ENCODE measurements at places on chromosomes 3 and 15.

DNA sequence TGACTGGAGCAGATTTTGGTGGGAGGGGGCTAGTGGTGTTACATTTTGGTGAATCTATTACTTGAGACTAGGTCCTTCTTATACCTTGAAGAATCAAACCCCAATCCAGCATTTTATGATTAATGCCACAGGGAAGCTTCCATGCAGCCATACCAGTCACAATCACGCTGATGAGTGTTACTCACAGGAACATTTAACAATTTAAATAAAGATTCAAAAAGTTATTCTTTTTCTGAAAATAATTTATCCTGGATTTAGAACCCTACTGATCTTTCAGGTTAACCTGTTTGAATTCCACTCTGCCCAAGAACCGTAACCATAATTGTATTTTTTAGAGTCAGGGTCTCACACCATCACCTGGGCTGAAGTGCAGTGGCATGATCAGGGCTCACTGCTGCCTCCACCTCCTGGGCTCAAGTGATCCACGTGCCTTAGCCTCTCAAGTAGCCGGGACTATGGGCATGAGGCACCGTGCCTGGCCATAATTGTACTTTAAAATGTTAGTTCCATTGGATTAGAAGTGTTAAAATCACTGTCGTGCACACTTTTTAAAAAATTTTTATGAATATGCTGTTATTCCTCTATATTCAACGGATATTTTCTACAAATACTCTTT, 929 bp upstream of the MTMR10 start:
- no peak for DNase-seq

GRCh38 chr3:156035158-156035557, 85.2 kb upstream of the KCNAB1 start:
- no peak for DNase-seq

DNA sequence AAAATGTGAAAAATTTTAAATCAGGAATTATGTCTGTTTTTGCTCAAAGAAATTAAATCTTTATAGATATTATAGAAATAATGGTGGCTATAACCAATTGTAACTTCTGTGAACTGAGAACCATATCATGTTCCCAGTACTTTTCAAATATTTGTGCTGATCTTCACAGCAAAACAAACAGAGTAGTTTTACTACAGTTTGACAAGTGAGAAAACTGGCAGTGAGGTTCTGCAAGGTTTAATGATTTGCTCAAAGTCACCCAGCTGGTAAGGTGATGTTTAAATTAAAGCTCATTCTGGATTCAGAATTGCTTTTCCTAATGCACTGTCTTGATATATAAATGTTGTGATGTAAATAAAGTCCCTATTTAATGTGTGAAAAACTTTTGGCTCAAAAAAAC, 22.0 kb upstream of the SPTSSB start:
- no peak for DNase-seq

DNA sequence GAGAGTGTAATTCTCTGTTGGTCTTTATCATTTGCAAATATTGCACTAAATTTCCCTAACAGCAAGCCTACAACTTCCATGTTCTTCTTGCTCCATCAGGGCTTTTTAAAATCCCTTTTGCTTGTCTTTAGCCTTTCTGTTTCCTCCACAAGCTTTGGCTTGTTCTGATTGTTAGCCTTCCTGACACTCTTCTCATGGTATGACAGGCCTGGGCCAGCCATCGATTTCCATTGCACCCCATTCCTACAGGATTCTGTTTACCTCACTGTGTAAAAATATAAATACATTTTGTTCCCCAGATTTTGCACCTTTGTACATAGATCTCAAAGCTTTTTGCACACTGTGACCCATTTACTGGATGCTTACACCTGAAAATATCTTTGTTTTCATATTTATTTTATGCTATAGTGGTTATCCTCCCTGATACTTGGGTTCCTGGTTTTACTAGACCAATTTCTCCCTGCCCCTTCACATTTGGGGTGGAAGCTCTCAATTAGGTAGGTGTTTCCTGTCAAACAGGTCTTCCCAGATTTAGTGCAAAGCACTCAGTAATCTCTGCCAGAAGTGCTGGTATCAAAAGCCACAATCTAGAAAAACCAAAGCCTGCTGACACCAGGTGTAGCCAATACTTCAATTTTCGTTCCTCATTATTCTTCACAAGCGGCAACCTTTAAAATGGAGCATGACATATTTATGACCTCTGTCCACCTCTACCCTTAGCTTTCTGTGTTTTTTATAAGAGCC, 57.9 kb upstream of the PPP2R3A start:
- no peak for DNase-seq

- no peak for DNase-seq
These were observed 51.2 kb downstream of the KLHL25 start for GRCh38 chr15:85743392-85744055.

DNA sequence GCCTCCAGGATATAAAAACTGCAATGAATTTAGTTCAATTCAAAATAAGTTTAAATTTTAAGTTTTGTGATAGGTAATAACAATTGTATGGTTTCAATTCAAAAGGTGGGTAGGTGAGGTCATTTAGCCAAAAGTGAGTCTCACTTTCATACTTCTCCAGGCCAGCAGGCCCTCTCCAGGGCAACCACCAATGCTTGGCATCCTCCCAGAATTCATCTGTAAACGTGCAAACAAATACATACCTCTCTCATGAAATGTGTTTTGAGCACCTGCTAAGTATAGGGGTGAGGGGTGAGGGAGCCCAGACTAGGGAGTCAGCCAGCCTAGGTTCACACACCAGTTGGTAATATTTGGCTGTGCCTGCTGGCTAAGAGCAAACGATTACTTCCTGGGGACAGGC, 22.0 kb upstream of the RBSN start:
- DNase-seq: no peak

GRCh38 chr15:60553163-60553562, 74.2 kb upstream of the ICE2 start:
- DNase-seq: no peak

GRCh38 chr3:143170676-143171075, 51.1 kb downstream of the CHST2 start:
- DNase-seq: no peak

- DNase-seq: no peak
These were observed 459.4 kb upstream of the TGFBR2 start for GRCh38 chr3:30146978-30147377.

GRCh38 chr3:196666001-196666867, 26.7 kb downstream of the NRROS start:
- no peak for DNase-seq

- no peak for DNase-seq
These were observed 3.1 kb downstream of the PAQR9 start for GRCh38 chr3:142960322-142960850.

GRCh38 chr3:42886294-42886822, 10.7 kb upstream of the CYP8B1 start:
- DNase-seq: no peak

- peak; percentile 43 for DNase-seq
These were observed 202.6 kb downstream of the UACA start for GRCh38 chr15:70560617-70561328.

GRCh38 chr15:48861813-48862431, 16.0 kb upstream of the EID1 start:
- no peak for DNase-seq

DNA sequence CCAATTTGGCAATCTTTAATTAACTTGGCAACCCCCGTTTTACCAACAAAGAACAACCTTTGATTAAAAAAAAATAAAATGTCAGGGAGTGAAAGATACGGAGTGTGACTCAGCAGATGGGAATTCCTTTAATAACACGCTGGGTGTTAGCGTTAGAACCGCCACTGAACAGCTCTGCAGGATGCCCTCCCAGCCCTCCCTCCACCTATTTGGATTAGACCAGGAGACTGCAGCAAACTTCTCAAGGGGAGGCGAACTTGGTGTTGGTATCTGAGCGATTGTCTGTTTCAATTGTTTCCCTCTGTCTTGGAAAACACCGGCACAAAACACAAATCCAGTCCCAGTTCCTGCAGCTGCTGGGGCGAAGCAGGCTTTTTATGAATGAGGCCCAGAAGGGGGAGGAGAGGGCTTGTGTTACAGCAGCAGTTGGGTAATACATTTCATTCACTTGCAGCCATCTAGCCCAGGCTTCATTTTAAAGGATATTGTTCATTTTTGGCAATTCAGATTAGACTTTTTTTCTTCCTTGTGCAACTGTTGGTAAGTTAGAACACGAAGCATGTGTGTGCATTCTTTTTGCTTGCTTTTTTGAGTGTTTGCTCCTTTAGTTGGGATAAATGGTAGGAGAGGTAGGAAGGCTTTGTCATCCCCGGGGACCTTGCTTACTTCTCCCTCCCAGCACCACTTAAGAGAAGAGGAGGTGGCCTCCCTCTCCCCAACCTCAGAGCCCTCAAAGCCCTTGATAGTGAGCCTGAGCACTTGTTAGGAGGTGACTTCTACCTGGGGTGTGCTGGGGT, 152.3 kb downstream of the IGF1R start:
- no peak for DNase-seq

- DNase-seq: no peak
These were observed 70.0 kb upstream of the SKOR1 start for GRCh38 chr15:67755264-67755663.

DNA sequence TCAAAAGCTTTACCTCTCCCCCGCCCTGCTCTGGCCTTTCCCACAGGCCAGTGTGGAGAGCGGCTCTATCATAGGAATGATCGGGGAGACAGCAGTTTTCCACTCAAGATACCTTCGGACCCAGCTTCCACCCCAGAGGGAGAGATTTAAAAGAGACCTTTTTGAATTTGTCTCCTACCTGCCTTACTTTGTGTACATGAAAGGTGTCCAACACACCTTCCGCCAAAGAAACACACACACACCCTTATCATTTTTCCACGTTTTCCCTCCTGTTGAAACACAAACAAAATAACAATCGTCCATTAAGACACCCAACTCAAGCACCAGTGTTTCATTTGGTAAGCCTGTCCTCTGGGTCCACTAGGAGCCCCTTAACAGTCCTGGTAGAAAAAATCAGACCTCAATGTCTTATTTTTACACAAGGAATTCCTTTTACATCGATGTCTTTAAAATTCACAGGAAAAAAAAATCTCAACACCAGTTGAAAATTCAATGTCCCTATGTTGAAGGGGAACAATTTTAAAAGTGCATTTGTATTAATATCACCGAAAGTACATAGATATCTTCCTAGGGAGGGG, 4.0 kb downstream of the HES1 start:
- DNase-seq: no peak

GRCh38 chr15:82963471-82964341, 11.2 kb upstream of the HOMER2 start:
- no peak for DNase-seq

GRCh38 chr3:187833799-187834578, 88.7 kb upstream of the BCL6 start:
- DNase-seq: no peak

- DNase-seq: no peak
These were observed 1416.0 kb upstream of the ALCAM start for GRCh38 chr3:103950676-103951075.

DNA sequence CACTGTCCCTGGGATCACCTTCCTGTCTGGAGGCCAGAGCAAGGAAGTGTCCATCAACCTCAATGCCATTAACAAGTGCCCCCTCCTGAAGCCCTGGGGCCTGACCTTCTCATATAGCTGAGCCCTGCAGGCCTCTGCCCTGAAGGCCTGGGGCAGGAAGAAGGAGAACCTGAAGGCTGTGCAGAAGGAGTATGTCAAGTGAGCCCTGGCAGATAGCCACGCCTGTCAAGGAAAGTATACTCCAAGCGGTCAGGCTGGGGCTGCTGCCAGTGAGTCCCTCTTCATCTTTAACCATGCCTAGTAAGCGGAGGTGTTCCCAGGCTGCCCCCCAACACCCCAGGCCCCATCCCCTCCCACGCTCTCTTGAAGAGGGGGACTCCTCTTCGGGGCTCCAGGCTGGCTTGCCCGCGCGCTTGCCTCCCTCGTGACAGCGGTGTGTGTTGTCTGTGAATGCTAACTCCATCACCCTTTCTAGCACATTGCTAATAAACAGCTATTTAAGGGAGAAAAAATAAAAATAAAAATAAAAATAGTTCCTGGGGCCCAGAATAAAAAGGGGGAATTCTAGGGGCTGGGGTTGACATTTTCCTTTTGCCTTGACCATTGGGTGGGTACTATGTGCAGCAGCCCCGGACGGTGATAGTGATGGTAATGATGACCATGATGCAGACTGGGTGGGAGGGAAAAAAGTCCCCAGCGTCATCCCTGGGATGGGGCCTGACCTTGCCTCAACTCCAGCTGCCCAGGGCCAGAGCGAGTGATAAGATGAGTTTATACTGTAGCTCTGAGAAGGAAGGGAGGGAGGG, 3.3 kb upstream of the ALAS1 start:
- no peak for DNase-seq

GRCh38 chr15:68337826-68338225, 60.3 kb downstream of the FEM1B start:
- no peak for DNase-seq

DNA sequence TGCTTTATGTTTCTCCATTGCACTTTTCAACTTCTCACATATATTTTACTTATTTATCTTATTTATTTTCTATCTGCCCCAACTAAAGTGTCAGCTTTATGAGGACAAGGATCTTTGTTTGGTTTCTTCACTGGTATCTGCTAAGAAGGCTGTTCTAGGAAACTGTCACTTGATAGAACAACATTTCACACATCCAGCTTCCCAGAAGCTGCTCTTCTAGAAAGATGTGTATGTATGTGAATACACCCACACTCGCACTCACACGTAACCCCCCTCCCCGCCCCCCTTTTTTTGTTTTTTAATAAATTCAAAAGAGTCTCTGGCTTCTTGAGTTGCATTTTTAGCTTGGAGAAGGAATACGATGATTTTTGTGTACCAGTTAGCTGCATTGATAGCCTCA, 143.1 kb downstream of the AKAP13 start:
- no peak for DNase-seq

- no peak for DNase-seq
These were observed 57.9 kb downstream of the CMSS1 start for GRCh38 chr3:99875581-99875928.

DNA sequence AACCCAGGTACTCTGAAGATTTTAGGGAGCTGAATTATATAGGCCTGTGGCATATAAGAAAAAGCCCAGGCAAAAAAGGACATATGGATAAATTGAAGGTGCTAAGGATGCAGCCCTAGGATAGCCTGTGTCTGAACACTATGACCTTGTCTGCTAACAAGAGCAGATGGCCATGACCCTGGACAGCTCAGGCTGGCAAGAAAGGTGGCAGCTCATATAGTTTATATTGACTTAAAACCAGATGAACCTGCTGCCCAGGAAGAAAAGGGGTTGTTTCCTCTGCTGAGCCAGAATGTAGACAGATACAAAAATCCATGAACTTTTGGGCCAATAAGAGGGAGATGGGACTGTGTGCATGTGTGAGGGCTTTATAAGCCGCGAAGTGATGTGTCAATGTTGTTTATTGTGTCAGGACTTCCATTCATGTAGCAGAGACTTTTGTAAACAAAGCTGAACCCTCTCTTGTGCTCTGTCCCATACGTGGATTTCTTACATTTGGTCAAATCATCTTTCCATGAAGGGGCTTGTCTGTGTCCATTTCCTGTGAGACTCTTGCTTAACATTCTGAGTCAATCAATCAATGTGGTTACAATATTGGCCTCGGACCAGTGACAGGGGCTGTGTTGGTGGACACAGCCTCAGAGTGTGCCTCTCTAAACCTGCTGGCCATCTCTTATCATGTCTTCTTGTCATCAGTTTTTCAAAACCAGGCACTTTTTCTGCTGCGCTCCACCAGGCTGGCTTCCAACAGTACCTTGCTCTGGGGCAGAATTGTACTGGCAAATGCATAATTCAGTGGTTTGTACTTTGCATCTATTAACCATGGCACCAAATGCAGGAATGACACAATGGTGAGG, 321.2 kb downstream of the WDR72 start:
- DNase-seq: no peak

- DNase-seq: no peak
These were observed 82.8 kb upstream of the CPNE4 start for GRCh38 chr3:132117642-132118041.
